ENCODE measurements at places on chromosomes 12 and 14.

- DNase-seq, result no peak
Observed at GRCh38 chr14:96662116-96662970, 134.8 kb upstream of the VRK1 start.

- no peak for DNase-seq
Observed at GRCh38 chr12:133233993-133234564, 1.6 kb downstream of the ANHX start.

GRCh38 chr12:44286336-44286735 is 450.5 kb downstream of the TMEM117 start:
- DNase-seq, result peak; percentile 14

DNA sequence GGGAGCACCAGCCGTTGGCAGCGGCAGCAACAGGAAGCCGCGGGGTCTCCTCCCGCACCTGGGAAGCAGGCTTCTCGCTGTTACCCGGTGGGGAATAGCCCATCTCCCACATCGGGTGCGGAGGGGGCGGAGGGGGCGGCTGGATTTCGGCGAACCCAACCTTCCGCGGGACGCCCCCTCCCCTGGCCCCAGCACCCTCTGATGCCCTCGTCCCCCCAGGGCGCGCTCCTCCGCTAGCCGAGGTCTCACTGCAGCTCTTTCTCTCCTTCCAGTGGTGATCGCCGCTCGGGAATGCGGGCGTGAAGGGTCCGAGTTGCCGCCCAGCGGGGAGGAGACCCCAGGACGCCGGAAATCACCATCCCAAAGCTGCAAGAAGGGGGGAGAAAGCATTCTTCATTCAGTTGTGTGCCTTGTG is 303 bp downstream of the SAMD4A start:
- peak; percentile 57 for DNase-seq

DNA sequence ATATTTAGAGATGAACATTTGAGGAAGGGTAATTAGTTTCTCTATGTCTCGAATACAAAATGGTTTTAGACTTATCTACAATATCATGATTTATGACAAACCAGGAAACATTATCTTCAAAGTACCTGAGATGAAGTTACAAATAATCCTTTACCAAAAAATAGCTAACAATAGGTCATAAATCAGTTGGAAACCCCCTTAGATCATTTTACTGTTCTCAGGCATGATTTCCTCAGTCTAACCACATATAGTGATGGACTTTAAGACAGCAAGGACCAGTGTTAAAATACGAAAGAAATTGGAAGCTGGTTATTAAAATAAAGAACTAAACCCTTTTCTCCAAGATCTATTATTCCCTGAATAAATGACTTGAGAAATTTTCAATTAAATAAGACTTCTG is 235.4 kb downstream of the RASSF9 start:
- DNase-seq, result no peak

- DNase-seq, result peak; percentile 92
Observed at GRCh38 chr14:88879022-88879421, 54.6 kb downstream of the TTC8 start.

DNA sequence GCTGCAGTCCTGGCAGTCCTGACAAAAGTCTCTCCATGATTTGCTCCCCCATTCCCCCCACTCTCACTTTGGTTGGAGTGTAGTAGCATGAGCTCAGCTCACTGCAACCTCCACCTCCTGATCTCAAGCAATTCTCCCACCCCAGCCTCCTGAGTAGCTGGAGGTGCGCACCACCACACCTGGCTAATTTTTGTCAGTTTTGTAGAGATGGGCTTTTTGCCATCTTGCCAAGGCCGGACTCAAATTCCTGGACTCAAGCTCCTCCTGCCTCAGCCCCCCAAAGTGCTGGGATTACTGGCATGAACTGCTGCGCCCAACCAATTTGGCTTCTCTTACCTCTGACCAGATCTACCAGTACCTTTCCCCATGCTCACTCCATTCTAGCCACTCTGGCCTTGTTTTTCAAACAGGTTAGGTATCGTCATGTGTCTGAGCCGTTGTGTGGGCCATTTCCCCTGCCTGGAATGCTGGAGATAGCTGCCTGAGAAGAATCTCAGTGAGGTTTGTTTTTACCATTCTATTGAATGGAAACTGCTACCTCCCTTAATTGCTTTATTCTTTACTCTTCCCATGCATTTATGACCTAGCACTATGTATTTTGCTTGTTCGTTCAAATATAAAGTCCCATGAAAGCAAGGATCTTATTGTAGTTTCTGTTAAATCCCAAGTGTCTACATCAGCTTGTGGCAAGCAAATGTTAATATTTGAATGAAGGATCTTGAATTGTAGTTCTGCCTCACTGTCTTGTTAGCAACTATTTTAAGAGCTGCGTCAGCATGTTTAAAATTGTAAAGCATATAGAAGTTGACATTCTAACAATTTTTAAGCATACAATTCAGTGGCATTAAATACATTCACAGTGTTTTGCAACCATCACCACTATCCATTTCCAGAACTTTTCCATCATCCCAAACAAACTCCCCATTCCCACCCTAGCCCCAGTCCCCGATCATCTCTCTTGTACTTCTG is 39.7 kb downstream of the CPSF6 start:
- DNase-seq, result no peak

DNA sequence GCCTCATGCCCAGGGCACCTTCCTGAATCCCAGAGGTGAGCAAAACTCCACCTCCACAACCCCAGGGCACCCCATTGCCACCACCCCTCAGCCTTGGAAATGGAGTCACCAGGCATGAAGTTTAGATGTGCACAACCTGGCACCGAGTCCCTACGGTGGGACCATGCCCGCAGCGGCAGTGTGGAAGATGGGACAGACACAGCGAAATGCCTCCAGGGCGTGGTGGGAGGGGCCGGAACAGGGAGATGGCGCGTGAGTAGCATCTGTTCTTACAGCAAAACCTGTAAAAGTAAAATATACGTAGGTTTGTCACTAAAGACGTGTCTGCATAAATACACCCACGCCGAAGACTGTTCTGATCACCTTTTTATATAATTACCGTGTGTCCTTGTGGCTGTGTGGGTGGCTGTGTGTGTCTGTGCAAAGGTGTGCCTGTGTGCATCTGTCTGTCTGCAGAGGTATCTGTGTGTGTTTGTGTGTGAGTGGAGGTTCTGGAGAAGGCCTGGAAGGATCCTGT is 17.4 kb upstream of the DEGS2 start:
- DNase-seq, result no peak

DNA sequence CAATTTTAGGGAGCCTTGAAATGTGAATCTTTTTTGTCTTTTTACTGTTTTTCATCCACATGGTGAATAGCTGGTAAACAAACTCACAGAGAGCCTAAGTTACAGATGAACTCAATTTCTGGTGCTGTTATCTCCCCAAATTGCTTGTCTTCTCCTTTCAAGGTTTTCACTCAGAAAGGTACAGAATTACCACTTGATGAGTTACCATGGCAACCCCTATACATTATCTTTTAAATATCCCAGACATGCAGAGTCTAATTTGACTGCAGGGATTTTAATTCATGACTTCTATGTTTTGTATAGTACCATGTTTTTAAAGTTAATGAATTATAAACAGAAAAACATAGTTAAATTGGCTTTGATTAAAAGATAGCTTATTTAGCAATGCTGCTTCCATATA is 203.7 kb downstream of the PELI2 start:
- no peak for DNase-seq

GRCh38 chr14:66152747-66153146 is 333.4 kb upstream of the CCDC196 start:
- no peak for DNase-seq

DNA sequence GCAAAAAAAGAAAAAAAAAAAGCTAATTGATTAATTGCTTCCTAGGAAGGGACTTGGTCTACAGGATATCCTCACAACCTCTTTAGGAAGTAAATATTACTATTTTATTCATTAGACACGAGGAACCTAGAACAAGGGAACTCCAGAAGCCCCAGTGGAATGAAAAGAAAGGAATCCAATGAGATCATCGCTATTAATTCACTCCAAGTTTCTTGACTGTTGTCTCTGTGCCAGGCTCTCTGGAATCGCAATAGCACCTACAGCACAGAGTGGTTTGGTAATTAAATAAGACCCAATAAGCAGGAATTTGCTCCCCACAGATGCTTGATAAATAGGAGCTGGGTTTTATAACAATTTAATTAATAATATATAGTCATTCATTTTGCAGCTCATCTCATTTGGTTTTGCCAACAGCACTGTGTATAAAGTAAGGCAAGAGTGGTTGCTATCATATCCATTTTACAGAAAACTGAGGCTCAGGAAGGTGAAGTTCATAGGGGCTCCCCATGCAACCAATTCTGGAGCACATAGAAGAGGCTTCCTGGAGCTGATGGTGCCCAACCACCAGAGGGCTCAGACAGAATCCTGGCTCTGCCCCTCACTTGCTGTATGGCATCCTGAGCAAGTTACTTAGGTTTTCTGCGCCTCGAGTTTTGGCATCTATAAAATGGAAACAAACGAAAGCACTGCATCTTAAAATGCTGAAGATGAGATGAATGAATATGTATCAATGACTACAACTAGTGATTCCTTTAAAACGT is 420.2 kb downstream of the MED13L start:
- DNase-seq, result peak; percentile 3

- no peak for DNase-seq
Observed at GRCh38 chr12:3263939-3264922, 187.1 kb downstream of the TSPAN9 start.
